ENCODE measurements at places on chromosomes 1 and 21.

GRCh38 chr1:164718821-164719220, 159.8 kb downstream of the PBX1 start:
- no peak for DNase-seq

DNA sequence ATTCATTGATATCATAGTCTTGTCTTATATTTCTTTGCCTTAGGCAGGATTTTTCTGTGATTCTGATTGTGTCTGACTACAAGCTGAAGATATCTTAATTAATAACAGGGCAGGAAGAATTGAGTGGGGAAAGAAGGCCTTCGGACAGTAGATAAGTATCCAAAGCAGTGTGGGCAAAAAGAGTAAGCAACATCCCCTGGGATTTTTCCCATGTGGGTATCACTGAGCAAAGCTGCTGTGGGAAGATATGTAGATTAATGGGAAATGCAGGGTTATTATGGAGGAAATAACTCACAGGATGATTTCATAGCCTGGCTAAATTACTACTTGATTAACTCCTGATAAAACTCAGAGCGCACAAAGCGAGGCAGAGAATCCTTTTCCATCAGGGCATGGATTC, 55.7 kb downstream of the RGS5 start:
- DNase-seq = no peak

DNA sequence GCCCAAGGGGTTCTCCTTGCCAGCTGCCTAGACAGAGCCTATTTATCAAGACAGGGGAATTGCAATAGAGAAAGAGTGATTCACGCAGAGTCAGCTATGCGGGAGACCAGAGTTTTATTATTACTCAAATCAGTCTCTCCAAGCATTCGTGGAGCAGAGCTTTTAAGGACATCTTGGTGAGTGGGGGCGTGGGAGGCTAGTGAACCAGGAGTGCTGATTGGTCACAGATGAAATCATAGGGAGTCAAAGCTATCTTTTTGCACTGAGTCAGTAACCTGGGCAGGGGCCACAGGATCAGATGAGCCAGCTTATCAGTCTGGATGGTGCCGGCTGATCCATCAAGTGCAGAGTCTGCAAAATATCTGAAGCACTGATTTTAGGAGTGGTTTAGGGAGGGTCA, 64.8 kb upstream of the MRPS6 start:
- DNase-seq = no peak

DNA sequence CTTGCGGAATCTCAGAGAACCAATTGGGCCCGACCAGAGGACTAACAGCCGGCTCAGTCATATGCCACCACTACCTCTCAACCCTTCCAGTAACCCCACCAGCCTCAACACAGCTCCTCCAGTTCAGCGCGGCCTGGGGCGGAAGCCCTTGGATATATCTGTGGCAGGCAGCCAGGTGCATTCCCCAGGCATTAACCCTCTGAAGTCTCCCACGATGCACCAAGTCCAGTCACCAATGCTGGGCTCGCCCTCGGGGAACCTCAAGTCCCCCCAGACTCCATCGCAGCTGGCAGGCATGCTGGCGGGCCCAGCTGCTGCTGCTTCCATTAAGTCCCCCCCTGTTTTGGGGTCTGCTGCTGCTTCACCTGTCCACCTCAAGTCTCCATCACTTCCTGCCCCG, 49.8 kb downstream of the ACP6 start:
- no peak for DNase-seq

- DNase-seq = no peak
Measured at GRCh38 chr1:91958926-91959325, 9.7 kb downstream of the BRDT start.

- no peak for DNase-seq
Measured at GRCh38 chr1:6094801-6095505, 49.3 kb downstream of the KCNAB2 start.

DNA sequence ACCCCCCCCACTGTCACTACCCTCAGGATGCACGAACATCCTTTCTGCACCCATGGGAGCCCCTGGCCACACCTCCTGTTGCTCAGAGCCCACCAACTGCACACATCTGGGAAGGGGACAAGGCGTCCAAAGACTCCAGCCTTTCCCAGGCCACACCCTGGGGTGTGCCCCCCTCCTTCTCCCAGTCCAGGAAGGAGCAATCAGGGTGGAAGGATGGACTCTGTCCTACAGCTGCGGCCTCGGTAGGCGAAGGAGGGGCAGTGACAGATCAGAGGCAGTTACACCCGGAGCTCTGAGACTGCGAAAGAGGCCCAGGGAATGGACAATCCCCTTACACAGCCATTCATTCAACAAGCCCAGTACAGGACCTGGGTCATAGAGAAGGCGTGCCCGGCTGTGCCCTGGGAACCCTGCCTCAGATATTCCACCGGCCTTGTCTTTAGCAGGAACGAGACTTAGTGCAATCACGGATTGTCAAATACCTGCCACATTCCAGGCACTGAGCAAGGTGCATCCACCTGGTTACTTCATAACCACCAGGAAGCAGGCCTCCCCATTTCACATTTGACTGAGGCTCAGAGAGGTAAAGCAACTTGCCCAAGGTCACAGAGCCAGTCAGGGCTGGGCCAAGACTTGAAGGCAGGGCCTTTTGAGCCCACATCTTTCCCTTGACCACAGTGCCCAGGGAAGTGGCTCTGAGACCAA, 9.4 kb downstream of the HSPG2 start:
- DNase-seq = no peak

DNA sequence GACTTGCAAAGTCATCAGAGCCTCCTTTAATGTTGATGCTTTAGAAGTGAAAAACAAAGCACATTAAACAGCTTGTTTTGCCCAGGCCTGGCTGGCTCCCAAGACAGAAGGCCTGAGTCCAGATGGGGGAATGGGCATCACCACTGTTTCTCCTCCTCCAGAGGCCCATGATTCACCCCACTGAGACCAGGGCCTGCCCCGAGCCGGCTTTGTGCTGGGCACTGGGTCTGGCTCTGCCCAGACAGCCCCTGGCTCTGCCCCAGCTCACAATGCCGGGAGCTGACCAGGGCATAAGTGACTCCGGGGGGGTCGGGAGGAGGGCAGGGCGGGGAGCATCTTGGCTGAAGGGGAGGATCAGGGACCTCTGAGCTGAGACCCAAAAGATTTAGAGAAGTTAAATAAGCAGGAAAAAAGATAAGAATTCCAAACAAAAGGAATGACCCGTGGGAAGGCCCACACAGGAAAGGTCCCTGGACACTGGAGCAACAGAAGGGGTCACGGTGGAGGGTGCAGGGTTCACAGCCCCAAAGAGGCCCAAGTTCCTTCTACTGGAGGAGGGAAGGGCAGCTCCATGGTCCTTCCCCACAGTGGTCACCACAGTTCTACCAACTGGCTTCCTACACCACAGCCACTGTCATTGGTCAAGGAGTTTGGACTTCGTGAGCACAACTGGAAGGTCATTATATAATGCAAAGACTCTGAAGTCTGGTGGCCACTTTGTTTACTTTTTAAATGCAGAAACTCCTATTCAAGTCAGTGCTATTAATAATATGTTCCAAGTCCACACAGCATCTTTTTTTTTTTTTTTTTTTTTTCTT, 5.5 kb downstream of the C2CD2 start:
- DNase-seq = no peak

- DNase-seq = no peak
Measured at GRCh38 chr1:1360506-1361169, 2.3 kb upstream of the MXRA8 start.

DNA sequence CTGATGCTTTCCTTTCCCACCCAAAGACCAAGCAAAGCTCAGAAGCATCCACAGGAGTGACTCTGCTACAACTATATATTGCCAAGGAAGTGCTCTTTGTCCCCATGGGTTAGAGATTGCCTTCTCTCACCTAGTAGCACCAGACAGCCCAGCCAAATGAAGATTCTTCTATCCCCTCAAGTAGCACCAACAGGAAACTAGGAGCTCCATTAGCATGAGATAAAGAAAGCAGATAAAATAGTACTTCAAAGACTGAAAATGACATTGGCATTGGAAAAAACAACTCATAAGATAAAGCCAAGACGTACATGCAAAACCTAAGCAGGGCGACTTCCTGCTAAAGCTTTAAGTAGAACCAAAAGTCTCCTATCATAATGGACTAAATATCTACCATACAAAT, 871.5 kb downstream of the AMY1C start:
- no peak for DNase-seq

GRCh38 chr1:170402476-170403311, 129.3 kb upstream of the GORAB start:
- no peak for DNase-seq

GRCh38 chr1:152907686-152908601, at the start of gene IVL:
Gene IVL (plus strand): TSS chr1:152908546. CDS start chr1:152909798, 1,252 bp downstream.
- no peak for DNase-seq

- DNase-seq = peak; percentile 44
Measured at GRCh38 chr1:27885114-27885528, 12.8 kb downstream of the THEMIS2 start.

DNA sequence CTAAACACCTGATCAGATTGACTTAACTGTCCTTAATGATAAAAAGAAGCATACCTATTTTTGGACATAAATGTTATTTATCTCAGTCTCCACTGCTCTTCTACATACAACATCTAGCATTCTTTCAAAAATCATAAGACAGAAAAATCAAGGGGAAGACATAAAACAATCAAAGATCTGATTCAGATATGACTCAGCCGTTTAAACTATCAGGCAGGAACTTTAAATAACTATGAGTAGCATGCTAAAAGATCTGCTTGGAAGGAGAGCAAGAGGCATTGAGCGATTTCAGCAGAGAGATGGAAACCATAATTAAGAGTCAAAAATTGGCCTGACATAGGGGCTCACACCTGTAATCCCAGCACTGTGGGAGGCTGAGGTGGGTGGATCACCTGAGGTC, 27.2 kb upstream of the SLC22A15 start:
- DNase-seq = no peak

- DNase-seq = no peak
Measured at GRCh38 chr1:172585861-172586260, 52.9 kb downstream of the SUCO start.

DNA sequence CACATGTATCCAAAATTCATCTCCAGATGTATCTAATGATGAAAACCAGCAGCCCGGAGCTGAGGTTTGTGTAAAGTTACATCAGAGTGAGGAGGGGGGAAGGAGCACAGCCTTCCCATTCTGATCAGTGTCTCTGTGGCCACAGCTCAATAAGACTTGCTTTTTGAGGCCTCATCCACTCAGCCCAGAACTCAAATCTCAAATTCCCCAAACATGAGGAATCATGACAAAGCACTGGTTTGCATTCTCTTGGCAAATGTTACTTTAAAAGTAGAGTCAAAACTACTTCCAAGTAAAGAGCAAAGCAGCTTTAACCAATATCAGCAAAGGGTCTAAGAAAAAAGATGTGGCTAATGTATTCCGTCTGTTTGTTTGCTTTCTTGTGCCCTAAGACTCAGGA, 30.9 kb downstream of the CCN1 start:
- DNase-seq = no peak

- DNase-seq = peak; percentile 67
Measured at GRCh38 chr1:226691247-226691646, 47.8 kb downstream of the ITPKB start.

GRCh38 chr1:65083263-65083896, 64.6 kb upstream of the AK4 start:
- peak; percentile 27 for DNase-seq

GRCh38 chr1:115274467-115274866, 63.6 kb downstream of the NGF start:
- DNase-seq = no peak

DNA sequence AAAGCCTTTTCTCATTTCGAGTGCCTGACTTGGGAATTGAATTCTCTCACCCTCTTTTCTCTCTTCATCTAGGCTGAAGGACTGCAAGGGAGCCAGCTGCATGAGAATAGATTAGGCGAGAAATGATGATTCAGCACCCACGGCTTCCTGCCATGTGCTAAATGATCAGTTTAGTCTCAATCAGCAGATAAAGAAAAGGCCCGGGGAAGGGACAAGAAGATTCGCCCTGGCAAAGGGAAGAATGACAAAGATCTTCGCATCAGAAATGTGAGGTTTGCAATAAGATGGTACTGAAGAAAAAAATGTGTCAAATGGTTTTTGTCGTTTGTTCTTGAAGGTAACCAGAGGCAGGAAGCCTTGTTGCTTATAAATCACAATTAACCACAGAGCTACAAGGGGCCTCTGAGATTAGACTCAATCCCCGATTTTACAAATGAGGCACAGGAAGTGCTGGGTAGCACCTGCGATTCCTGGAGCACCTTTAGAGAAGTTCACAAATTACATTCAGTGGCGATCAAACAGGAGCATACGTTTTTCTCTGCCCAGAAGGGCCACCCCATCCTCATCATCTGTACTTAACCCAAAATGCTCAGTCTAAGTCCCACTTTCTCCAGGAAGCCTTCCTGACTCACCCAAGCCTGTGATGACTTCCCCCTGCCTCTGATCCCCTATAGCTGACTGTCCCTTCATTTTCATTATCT, 183.4 kb downstream of the ZNF281 start:
- no peak for DNase-seq

DNA sequence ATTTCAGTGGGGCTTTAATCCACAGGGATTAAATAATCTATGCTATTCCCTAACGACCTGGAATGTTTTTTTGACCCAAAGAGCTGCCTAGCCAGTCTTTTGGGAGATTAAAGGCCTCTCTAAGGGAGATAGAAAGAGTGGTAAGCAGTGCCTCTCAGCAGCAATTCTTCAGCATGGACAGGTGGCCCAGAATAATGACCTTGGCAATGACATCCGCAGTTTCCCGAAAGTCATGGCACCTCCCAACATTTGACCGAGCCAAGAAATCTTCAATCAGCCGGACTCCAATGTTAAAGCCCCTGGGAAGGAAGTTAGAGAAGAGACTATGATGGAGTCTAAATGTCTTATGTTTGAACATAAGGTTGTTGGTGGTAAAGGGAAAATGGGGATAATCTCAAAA, 9.8 kb downstream of the TRAPPC3 start:
- no peak for DNase-seq

DNA sequence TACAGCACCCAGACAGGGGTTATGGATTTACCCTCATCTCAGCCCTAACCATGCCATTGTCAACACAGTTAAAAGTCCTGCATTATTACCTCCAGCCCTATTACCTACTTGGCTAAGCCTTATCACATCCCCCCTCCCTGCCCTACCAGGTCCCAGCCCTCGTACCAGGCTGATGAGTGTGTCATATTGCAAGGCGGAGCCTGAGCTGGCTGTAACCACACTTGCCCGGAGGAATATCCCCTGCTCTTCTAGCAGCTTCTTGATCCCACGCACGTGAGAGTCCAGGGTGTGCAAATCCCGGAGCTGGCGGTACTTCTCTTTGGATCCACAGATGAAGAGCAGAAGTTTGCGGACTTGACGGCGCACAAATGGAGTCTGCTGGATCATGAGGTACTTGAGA, 87.4 kb downstream of the UBR4 start:
- DNase-seq = no peak
